Stimulated activated CD4-positive, alpha-beta T cell treated with anti-CD3 and anti-CD28 coated beads, Interleukin-4, amount 100 ng/mL, for 48 hours (primary cell): ENCODE measurements at places on chromosomes 2 and 18.

- no peak for DNase-seq
Observed at GRCh38 chr18:27527856-27528255, 342.7 kb upstream of the CHST9 start.

GRCh38 chr18:45850021-45850420, 24.5 kb downstream of the SIGLEC15 start:
- DNase-seq: no peak

DNA sequence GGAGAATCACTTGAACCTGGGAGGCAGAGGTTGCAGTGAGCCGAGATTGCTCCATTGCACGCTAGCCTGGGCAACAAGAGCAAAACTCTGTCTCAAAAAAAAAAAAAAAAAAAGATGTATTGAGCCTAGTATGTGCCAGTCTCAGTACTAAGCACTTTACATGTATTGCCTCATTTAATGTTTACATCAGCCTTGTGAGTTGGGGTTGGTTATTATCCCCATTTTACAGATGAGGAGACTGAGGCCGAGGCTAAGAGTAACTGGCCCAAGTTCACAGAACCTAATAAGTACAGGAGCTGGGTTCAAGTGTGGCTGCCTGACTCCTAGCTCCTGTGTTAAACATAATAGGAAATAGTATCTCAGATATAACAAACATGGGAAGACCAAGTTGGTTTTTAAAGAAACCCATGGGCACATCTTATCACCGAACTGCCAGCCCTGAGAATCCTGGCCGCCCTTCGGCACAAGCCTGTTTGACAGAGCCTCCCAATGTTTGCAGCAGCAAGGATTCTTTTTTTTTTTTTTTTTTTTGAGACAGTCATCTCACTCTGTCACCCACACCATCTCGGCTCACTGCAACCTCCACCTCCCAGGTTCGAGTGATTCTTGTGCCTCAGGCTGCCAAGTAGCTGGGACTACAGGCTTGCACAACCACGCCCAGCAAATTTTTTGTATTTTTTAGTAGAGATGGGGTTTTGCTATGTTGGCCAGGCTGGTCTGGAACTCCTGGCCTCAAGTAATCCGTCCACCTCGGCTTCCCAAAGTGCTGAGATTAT, 24.2 kb upstream of the GMPPA start:
- no peak for DNase-seq

- DNase-seq: peak; percentile 12
Observed at GRCh38 chr2:64750001-64750816, 96.5 kb upstream of the SERTAD2 start.

DNA sequence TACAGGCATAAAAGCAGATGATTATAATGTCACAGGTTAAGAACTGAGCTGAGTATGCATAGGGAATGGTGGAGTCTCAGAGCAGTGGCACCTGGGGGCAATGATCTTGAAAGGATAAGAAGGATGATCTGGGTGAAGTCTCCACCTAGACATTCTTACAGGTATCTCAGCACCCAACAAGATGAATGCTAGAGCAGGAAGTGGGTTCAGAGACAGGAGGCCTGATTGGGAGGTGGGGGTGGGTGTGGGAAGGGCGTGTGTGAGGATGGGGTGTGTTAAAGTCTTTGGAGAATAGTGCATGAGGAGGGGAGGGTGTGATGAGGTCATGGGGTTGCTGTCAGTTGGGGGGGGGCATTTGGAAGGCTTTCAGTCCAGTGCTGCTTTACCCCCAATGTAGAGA, 78.8 kb upstream of the UPP2 start:
- no peak for DNase-seq

GRCh38 chr2:3914241-3914640, 210.9 kb downstream of the DCDC2C start:
- DNase-seq: no peak

DNA sequence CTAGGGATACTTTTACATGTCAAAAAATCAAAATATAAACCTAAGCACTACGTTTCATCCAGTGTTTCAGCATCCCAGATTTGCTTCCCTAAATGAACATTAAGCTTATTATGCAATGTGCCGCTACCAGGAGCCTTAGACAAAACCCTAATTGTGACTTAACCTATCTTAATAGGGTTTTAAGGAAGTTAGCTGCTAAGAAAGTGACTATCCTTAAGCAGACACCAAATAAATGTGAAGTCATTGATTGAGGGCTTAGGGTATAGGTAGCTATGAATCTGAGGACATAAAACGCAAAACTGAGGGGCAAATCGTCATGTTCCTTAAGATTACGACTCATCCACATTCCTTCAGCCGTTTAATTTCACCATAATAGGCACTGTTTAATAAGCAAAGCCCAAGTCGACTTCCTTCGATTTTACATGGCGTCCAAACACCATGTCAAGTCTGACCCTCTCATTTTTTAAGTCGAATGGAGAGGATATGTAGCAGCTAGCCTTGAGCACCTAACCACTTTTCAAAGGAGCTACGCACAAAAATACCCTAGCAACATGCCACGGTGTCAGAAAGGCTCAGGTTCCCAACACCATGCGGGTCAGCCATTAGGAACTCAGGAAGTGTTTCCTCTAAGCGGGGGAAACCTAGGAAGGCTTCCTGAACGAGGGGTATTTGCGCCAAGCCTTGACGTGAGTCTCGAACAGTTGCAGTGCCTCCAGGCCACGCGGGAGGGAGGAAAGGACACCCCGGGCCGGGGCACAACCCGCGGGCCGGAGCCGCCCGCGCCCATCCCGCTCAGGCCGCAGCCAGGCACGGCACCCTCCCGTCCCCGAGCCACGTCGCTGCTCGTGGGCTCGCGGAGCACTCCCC, 1.0 kb downstream of the HDLBP start:
- no peak for DNase-seq
